ENCODE measurements at places on chromosomes 4 and X.
A peak's percentile ranks its signal among the peaks of the same experiment; 100 is the strongest.

DNA sequence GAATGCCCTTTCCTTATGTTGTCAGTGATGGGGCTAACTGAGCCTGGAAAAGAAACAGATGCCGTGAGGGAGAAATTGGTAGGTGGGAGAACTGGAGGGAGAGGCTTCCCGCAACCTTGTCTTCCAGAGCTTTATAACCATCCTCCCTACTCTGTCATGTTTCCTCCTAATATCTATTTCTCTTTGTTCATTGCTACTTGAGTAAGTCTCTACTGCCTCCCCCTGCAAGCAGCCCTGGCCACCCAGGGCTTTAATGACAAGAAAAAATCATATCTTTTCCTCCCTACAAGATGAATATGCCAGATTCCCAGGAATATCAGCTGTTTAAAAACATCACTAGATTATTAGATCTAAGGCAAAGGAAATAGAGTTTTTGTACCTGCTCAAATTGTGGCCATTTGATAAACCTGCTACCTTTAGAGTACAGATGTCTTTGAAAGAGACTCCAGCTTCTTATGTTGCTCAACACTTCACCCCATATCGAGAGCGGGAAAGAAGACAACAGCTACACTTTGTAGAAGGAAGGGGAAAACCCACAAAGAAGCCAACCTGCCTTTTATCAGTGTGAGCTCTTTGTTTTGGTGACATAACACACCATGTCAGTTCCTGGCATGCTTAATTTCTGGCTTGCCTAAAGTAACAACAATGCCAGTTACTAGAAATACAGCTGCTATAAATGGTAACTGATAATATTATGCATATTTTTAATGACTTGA is 186.6 kb upstream of the LEF1 start:
- peak; percentile 76 for DNase-seq

GRCh38 chr4:152478461-152479237 is 57.2 kb downstream of the FBXW7 start:
- no peak for DNase-seq

- DNase-seq: no peak
Measured at GRCh38 chr4:15720851-15721250, 18.0 kb downstream of the BST1 start.

- peak; percentile 85 for DNase-seq
Measured at GRCh38 chr4:152679414-152680281, at the start of gene TMEM154. Gene TMEM154, minus strand, starts transcription at chr4:152679997. Its CDS starts 64 bp downstream, at chr4:152679933.

- DNase-seq: no peak
Measured at GRCh38 chr4:109462802-109463201, 29.2 kb downstream of the SEC24B start.

GRCh38 chrX:105882581-105883275 is 60.4 kb downstream of the NRK start:
- DNase-seq: no peak

DNA sequence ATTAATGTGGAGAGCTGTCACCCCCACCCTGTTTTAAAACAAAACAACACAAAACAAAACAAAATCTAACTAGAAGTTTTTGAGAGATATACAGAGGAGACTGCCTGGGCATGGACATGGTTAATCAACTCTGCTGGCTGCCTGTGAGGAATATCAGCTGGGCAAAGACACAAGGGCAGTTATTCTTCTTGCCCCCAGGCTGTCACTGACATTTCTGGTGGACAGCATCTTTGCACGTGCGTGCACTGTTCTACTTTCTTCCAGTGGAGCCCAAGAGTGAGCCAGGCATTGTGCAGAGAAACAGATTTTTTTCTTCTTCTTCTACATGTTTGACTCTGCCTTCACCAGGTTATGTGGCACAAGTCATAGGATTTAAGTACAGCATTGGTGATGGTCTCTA is 13.8 kb downstream of the IRS4 start:
- DNase-seq: no peak

DNA sequence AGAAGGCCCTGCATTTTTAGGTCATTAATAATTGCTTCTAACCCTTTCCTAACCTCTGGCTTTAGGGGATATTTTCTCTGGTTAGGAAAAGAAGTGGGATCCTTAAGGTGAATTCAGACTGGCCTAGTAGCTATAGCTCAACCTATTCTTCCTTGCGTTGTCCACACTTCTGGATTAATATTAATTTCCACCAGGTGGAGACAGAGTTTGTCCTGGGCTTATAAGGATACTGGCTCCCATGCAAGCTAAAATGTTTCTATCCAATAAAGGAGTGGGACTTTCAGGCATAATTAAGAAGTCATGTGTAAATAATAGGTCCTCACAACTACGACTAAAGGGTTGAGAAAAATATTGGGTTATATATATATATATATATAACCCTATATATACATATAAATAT is 860.0 kb upstream of the POU3F4 start:
- DNase-seq: no peak

DNA sequence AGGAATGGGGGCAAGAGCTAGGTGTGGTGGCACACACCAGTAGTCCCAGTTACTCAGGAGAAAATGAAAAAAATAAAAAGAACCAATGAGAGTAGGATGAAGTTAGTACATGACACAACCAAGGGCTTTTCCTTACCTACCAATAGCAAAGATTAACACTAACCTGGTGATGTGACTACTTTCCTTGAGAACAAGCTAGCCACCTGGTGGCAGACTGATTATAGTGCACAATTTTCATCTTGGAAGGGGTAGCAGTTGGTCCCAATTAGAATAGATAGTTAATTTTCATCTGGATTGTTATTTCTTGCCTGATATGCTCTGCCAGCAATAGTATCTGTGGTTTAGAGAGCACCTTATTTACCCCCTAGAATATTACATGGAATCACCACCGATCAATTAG is 1216.8 kb upstream of the PABPC4L start:
- no peak for DNase-seq

Data from DND-41 (cell line).